ENCODE measurements at places on chromosomes 4 and X.

GRCh38 chr4:830601-831482 lies 4.9 kb upstream of the CPLX1 start:
- no peak for DNase-seq

- no peak for DNase-seq
These were observed 39.4 kb downstream of the ERVMER34-1 start for GRCh38 chr4:52711834-52712250.

DNA sequence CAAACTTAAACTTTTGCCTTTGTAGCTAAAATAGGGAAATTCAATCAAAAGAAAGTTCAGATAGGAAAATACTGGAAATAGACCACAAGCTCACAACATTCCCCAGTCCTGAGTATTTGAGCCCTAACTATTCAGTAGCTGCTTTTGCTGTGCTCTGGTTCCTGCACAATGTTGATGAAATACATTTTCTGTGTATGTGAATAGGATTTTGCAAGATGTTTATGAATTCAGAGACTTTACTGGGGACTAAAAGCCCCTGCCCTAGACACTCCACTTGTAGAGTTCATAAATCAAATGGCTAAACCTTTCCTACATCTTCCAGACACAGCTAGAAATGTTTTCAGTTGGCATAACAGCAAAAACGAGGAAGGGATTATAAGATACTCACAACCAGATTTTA lies 105.9 kb downstream of the FBXO8 start:
- no peak for DNase-seq

GRCh38 chrX:136861877-136862276 lies 18.6 kb downstream of the RBMX start:
- no peak for DNase-seq

GRCh38 chrX:142549923-142550322 lies 344.8 kb upstream of the MAGEC2 start:
- DNase-seq, result no peak

GRCh38 chrX:4043951-4044350 lies 330.5 kb upstream of the PRKX start:
- no peak for DNase-seq

DNA sequence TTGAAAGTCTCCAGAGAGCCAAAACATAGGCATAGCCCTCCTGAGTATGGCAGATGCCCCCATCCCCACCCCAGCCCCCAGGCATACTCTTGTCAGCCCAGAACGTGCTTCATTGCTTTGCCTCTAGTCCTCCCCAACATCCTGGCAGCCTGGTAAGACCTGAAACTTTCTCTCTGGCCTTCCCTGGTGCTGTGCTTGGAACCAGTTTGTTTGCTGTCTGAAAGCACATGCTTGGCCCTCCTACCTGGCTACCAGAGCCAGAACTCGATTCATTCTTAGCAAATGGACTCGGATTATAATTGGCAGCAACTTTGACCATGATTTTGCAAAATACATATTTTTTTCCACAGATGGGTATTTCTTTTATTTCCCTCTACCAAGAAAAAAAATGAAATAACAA lies 248.1 kb downstream of the USP46 start:
- DNase-seq, result no peak

- no peak for DNase-seq
These were observed 186.2 kb downstream of the ANKRD50 start for GRCh38 chr4:124526331-124526730.

- no peak for DNase-seq
These were observed 12.0 kb downstream of the ADAMTS3 start for GRCh38 chr4:72557021-72557420.

DNA sequence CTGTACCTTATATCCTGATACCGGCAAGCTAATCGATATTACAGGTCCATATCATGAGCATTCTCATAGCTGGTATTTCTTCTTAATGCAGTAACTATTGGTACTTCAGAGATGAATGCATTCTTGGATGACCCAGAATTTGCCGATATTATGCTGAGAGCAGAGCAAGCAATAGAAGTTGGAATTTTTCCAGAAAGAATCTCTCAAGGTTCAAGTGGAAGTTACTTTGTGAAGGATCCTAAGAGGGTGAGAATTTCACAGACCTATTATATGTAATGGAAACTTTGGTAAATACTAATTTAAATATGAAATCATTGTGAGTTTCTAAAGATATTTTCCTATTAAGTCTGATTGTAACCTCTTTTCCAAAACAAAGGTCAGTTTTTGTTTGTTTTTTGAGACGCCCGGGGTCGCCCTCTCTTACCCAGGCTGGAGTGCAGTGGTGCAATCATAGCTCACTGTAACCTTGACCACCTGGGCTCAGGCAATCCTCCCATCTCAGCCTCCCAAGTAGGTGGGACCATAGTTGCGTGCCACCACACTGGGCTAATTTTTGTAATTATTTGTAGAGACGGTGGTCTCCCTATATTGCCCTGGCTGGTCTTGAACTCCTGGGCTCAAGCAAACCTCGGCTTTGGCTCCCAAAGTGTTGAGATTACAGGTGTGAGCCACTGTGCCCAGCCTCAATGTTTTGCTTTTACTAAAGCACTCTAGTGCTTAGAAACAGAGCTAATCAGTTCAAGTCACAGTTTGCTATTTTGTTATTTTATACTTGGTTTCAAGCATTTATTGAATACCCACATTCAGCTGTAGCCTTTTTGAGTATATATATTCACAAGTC lies 18.6 kb downstream of the PI4K2B start:
- DNase-seq, result no peak

DNA sequence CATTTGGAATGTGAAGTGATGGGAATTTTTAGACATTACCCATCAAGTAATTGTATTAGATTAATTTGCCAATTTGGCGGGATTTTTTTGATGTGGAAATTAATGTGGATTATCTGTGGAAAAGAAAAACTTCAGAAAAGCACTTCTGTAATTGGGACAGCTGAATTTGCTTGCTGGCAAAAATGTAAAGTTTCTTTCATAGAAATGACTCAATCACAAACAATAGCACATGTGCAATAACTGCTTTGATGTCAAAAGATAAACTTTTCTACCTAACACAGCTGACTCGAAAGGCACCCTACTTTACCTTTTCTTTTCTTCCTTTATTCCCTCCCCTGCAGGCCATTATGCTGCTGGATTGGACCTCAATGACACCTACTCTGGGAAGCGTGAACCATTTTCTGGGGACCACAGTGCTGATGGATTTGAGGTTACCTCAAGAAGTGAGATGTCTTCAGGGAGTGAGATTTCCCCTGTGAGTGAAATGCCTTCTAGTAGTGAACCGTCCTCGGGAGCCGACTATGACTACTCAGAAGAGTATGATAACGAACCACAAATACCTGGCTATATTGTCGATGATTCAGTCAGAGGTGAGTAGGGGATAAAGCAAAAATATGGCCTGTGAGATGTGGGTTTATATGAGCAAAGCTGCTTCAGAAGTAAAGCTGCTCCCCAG lies 1.4 kb downstream of the AREG start:
- DNase-seq, result no peak

- DNase-seq, result no peak
These were observed 147.2 kb upstream of the BCOR start for GRCh38 chrX:40244980-40245379.

- DNase-seq, result no peak
These were observed 17.7 kb upstream of the PPEF2 start for GRCh38 chr4:75919920-75920319.

DNA sequence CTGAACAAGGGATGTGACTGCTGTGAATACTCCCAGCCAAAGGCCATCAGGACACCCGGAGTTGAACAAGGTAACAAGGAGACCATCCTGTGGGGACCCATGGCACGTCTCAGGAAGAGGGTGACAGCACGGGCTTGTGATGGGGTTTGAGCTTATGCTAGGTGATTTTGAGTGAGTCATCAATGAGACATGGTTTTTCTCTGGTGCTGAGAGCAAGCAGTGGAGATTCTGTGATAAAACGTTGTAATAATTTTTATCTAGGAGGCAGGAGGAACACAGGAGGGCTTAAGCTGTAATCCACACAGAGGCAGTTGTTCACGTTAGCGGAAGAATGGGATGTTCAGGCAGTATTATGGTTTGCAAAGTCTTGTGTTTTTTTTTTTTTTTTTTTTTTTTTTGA lies 36.0 kb downstream of the TRIML1 start:
- DNase-seq, result no peak

GRCh38 chr4:129804461-129804981 lies 708.6 kb downstream of the C4orf33 start:
- no peak for DNase-seq

GRCh38 chr4:111433441-111433840 lies 711.8 kb upstream of the FAM241A start:
- no peak for DNase-seq

- no peak for DNase-seq
These were observed 4.5 kb downstream of the NFKB1 start for GRCh38 chr4:102505708-102506107.

DNA sequence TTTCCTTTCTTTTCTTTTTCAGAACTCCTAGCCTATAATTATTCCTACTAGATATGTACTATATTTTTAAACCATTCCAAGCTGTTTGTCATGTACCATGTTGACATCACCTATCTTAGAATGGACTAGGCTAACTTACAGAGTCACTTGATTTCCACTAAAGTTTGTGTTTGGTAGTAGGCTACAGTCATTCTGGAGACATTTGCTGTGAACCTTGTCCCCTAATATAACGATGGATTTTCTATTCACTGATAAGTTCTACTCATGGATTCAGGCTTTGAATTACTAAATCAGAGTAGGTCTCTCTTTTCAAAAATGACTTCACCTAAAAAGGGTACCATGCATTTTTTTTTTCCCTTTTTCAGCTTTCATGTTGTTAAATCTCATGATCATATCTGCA lies 93.4 kb downstream of the PHEX start:
- DNase-seq, result no peak

- DNase-seq, result no peak
These were observed 70.1 kb downstream of the BMP2K start for GRCh38 chr4:78846258-78846657.

DNA sequence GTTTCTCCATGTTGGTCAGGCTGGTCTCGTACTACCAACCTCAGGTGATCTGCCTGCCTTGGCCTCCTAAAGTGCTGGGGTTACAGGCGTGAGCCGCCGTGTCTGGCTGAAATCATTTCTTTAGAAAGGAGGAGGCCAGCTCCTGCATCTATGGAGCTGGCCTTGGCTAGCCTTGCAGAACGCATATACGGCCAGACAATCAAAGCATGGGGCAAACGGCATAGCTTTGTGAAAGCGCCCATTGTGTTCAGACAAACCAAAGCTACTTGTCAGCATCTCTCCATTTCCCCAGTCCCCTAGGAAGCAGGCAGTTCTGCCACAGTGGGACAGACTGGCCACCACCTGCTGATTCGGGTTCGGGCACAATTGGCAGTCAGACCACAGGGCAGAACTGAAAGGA lies 48.9 kb upstream of the IQSEC2 start:
- DNase-seq, result no peak

- DNase-seq, result no peak
These were observed 1.1 kb downstream of the BMPR1B start for GRCh38 chr4:94758700-94759399.

- DNase-seq, result peak; percentile 40
These were observed 5.2 kb upstream of the GK2 start for GRCh38 chr4:79413032-79413885.

- DNase-seq, result peak; percentile 10
These were observed 8.5 kb upstream of the PPEF1 start for GRCh38 chrX:18698737-18699650.

DNA sequence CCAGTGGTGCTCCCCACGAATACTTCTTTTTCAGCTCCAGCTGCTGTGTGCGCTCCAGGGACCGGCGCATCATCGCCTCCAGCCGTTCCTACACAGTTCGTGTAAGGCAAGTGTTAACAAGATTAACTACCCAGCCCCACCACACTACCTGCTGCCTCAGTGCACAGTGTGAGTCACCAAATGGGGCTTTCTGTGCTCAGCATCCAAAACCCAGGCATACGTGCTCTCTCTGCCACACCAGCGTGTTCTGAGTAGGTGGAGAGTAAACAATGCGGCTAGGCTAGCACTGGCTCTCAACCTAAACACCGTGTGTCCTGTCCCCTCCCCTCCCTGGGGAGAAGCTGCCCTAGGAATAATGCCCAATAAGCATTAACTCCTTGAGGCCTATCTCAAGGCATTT lies 60.0 kb downstream of the MAP7D2 start:
- DNase-seq, result no peak

- DNase-seq, result no peak
These were observed 156.8 kb downstream of the PACRGL start for GRCh38 chr4:20857081-20857480.

GRCh38 chrX:132090403-132091159 lies 37.2 kb downstream of the FRMD7 start:
- no peak for DNase-seq

DNA sequence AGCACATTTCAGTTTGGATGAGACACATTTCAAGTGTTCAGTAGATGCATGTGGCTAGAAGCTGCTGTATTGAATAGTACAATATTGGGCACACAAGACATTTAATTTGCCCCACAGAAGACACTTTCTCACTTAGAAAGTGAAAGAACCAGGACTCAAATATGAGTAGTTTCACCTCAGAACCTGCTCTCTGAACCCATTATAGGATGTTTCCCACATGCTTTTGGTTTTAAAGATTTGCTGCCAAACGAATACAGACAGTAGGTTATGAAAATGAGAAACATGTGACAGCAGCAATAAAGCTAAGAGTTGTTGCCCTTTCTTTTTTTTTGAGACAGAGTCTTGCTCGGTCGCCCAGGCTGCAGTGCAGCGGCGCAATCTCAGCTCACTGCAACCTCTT lies 32.3 kb downstream of the C4orf54 start:
- no peak for DNase-seq

- peak; percentile 4 for DNase-seq
These were observed 136.4 kb downstream of the ZNF674 start for GRCh38 chrX:46408553-46409407.

GRCh38 chr4:2489841-2490552 lies 21.1 kb downstream of the RNF4 start:
- no peak for DNase-seq

Data from NCI-H1930 (cell line).